ENCODE measurements at places on chromosomes 12 and 14. TPM values are rescaled to one million over a fixed set of nuclear protein-coding genes. Genes with fewer than 3 reads are reported as not detected.

Gene CD4
- polyA plus RNA-seq: not detected

Gene ASCL1
- not detected for polyA plus RNA-seq

Gene APOF
- not detected for polyA plus RNA-seq

DNA sequence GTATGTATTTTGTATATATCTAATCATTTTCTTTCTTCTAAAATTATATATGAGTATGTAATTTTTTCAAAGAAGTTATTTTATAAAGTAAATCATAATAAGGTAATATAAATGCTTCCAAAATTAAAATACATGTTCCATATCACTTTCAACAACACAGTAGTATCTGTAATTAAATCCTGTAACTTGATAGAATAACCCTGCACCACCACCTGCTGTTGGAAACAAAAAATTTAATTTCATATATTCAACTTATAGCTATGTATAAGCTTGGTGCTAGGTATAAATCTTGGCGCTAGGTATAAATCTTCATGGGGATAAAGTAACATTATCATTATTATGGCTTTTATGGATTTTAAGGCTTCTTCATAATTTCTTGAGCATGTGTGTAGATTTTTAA, 149.7 kb upstream of the DCN start:
- DNase-seq: no peak

DNA sequence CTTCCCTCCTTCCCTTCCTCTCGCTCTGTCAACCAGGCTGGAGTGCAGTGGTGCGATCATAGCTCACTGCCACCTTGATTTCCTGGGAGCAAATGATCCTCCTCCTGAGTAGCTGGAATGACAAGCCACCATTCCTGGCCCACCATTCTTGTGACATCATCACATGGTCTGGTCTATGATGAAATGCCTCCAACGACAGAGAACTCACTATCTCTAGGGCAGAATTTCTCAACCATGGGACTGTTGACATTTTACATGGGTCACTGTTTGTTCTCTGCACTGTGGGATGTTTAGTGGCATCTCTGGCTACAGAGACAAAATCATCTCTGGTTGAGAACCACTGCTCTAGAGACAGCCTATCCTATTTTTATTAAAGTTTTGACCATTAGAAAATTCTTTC, 9.7 kb downstream of the VRK1 start:
- no peak for DNase-seq

All from endothelial cell of umbilical vein (primary cell).